ENCODE measurements at places on chromosomes 5 and 9. TPM values are rescaled to one million over a fixed set of nuclear protein-coding genes. Genes with fewer than 3 reads are reported as not detected.
A peak's percentile ranks its signal among the peaks of the same experiment; 100 is the strongest.

DMRT3 gene
- total RNA-seq, result not detected

ZNG1C gene
- total RNA-seq, result 16.1 TPM

TRIM7 gene
- 8.9 TPM for total RNA-seq

GCNT4 gene
- total RNA-seq, result 0.35 TPM

ATOSB gene
- 58.7 TPM for total RNA-seq

IFNA13 gene
- not detected for total RNA-seq

- no peak for DNase-seq
Measured at GRCh38 chr9:71743882-71744281, 24.4 kb downstream of the CEMIP2 start.

DNA sequence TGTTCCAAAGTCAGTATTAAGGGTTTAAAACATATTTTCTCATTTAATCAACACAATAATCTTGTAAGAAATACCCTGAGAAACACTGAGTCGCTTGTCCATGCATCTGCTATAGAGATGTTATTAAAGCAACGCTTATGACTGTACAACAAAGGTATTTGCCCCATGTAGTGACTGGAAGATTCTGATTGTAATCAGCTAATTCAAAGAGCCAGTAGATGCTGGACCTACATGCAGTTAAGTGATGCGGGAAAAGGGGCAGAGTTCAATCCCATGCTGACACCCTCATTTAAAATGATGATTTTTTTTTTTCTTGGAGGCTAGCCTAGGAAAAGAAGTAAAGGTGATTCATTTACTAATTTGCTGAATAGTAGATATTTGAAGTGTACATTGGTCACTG lies 149.3 kb upstream of the MTAP start:
- no peak for DNase-seq

- no peak for DNase-seq
Measured at GRCh38 chr5:22226423-22226822, 626.7 kb downstream of the CDH12 start.

DNA sequence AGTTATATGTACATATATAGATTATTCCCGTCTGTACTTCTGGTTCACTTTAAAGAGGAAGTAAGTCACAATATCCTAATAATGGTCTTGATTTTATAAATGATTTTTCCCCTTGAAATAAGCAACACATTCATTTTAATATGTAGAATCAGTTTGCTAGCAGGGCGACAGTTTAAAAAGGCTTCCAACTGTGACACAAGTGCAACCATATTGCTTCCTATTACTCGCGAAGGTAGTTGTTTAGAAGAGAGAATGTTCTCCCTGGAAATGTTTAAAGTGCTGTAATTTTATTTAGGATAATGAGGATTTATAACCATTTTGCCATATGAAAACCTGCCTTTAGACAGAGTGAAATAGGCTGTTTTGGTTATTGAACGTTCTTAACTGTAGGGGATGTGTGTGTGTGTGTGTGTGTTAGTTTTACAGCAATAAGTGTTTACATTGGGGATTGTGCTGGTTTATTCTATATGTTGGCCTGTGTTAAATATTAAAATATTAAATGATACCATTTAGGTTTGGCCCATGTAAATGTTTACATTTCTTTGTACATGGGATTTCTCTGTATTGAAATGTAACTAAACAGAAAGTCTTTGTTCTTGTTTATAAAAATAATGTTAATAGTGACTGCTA lies 138.3 kb downstream of the PBX3 start:
- DNase-seq, result no peak

DNA sequence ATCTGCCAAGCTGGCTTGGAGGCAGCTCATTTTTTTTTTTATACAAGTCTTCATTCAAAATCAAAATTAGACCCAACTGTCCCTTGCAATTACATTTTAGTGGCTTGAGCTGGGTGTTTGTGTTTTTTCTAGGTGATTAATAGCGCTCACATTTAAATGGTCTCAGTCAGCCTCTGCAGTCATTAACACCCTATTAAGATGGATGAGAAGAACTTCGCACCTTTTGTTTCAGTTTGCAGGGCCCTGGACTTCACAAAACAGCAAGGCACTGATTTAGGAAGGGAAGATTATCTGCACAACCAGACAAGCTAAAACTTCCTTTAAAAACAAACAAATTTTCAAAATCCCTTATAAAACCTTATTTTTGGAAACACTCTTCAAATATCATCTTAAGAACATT lies 374.8 kb downstream of the EFNA5 start:
- no peak for DNase-seq

DNA sequence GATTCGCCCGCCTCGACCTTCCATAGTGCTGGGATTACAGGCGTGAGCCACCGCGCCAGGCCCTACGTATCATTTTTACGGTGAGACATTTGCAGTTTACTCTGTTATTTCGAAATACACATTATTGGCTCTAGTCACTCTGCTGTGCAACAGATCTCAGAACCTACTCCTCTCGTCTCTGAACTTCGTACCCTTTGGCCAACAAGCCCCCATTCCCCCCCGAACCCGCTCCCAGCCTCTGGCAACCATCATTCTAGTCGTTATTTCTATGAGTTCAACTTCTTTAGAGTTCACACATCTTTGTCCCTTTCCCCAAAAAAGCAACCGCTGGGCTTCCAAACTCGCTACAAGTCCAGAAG lies 735 bp downstream of the PTGR1 start:
- no peak for DNase-seq

DNA sequence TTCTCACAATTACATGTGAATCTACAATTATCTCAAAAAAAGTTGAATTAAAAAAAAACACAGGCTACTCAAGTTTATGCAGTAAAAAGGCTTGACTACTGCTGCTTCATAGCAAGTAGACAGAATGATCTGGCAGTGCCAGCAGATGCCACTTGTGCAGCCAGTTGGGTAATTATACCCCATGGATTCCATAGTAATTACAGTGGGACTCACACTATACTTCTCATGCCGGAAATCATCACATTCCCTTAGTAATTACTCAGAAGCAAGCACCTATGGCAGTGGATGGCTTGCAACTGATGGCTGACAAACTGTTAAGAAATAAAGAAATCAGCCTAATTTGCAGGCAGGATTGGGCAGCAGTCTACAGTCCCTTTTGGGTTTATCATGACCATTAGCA lies 463.2 kb upstream of the KLF4 start:
- DNase-seq, result no peak

- peak; percentile 72 for DNase-seq
Measured at GRCh38 chr5:134905246-134905996, 490 bp downstream of the PCBD2 start.

DNA sequence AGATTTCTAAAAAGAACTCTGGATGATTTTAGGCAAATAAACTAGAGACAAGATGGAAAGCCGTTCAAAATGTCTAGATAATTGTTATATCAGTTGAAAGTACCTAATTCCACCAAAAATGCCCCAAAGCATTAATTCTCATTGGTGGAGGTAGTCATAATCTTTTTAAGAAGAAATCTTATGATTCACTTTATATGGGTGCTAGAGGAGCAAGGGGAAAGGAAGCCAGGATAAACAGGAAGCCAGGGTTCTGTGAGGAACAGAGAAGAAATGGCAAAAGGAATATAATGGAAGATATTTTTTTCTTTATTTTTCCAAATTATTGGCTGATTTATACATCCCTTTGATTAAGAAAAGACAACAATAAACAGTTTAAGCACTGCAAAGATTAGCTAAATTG lies 7.8 kb downstream of the YIPF5 start:
- DNase-seq, result no peak

All from myocyte (in vitro differentiated cells).